IPS DF 6.9 (cell line): ENCODE measurements at places on chromosomes 12 and 14.
A peak's percentile ranks its signal among the peaks of the same experiment; 100 is the strongest.

DNA sequence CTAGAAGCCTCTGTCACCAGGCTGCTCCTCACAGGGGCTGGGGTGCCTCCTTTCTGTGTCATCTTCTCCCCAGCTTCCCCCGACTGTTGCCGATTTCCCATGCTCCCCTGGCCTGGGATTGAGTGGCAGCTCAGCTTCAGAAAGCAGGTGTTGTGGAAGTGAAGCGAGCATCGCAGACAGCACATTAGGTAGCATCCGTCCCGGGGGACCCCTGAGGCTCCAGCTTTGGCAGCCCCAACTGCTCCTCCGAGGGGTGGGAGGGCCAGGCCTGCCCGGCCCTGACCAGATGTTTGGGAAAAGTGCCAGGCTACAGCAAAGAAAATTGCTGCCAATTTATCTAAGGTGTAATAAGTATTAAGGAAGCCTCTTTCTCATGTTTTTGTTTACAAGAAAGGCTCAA lies 1045.6 kb downstream of the BCL11B start:
- no peak for DNase-seq

DNA sequence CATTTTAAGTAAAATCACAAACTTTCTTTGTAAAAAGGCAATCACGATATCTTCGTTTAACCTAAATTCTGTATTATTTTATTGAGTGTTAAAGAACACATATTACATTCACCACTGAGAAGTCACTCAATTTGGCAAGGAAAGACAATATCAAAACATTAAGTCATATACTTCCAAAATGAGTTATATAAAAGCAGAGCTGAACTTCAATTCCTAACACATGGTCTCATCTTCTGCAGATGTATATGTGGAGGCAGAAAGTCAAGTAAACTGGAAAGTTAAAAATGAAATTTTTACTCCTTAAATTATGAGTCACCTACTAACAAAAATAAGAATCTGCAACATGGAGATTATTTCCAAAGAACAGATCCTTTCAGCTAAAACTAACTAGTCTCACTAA lies 28.7 kb downstream of the BMAL2 start:
- DNase-seq = no peak

DNA sequence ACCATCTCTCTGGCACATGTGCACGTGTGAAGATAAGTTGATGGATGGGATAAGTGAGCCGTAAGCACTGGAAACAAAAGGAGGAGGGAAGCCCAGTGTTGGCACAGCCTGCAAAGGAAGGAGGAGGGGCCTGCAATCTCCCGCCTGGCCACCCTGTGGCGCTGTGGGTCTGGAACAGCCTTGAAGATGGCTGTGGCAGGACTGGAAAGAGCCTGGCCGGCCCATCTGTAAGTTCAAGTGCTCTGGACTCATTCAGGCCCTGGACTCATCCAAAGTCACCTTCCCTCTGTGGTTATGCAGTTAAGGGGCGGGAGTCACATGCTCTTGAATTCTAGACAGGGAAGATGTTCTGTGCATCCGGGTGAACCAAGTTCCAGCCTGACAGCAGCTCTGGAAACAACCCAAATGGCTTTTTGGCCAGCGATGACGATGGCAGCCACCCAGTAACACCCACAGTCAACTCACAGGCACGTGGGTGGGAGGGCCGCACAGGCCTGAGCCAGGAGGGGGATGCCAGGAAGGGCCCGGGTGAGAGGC lies 50.4 kb downstream of the CHGA start:
- DNase-seq = peak; percentile 74

GRCh38 chr12:50018968-50019367 lies 6.3 kb downstream of the RACGAP1 start:
- no peak for DNase-seq

- no peak for DNase-seq
Observed at GRCh38 chr14:70816525-70816924, 7.2 kb upstream of the MAP3K9 start.

DNA sequence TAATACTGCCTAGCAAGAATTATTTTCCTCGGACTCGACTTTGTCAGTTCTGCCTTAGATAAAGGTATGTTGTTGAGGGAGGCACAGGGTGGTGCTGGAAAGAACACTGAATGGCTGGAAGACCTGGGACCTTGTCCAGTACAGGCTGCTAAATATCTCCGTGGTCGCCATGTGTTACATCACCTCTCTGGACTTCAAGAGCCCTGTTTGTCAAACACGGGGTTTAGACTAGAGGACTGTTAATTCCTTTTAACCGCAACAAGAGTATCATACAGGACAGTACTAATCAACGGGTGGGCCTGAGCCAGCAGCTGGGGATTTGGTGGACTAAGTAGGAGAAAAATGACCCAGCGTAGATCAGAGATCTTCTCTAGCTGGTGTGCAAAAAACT lies 476.3 kb downstream of the LRIG3 start:
- no peak for DNase-seq

- no peak for DNase-seq
Observed at GRCh38 chr14:77259025-77259715, 11.8 kb downstream of the NGB start.

- peak; percentile 20 for DNase-seq
Observed at GRCh38 chr12:69630191-69630590, 19.5 kb upstream of the LRRC10 start.

GRCh38 chr14:91893007-91893406 lies 25.7 kb upstream of the TC2N start:
- peak; percentile 41 for DNase-seq

DNA sequence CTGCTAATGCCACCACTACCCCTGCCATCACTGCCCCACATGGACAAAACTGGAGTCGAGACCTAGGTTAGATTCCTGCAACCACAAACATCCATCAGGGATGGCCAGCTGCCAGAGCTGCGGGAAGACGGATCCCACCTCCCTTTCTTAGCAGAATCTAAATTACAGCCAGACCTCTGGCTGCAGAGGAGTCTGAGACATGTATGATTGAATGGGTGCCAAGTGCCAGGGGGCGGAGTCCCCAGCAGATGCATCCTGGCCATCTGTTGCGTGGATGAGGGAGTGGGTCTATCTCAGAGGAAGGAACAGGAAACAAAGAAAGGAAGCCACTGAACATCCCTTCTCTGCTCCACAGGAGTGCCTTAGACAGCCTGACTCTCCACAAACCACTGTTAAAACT lies 7.1 kb upstream of the OAS2 start:
- no peak for DNase-seq

GRCh38 chr14:85428926-85429325 lies 101.0 kb upstream of the FLRT2 start:
- DNase-seq = no peak

- no peak for DNase-seq
Observed at GRCh38 chr14:105854600-105855245, 328.3 kb downstream of the TMEM121 start.

- DNase-seq = no peak
Observed at GRCh38 chr12:99983456-99984258, 1.1 kb downstream of the ANKS1B start.

DNA sequence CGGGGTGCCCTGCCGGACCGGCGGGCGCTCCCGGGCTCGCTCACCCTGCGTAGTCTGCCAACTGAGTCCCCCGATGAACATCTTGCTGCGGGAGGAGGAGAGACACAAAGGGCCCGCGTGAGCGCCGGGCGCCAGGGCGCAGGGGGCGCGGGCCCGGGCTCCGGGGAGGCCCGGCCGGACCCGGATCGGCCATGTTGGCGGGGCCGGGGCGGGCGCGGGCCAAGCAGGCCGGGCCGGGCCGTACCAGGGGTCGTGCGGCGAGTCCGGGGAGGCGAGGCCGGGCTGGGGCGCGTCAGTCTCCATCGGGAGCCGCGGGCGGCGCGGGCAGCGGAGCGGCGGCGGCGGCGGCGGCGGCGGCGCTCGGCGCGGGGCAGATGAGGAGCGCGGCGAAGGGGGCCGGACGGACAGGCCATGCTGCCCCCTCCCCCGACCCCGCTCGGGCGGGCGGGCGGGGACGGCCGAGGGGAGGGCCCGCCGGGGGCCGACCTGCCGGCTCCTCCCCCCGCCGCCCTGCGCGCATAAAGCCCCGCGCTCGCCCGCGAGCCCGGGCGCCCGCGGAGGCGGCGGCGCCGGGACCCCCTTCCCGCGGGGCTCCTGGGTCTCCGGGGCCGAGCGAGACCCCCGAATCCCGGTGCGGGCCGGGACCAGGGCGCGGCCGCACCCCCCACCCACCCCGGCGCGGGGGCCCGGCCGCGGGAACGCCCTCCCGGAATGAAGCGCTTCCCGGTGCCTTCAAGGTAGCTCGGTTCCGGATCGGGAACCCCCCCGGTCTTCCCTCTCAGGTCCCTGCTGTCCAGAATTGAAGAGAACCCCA lies at the start of gene MSI1:
MSI1 (minus strand) TSS at position 376 of the 814 bp plus-strand sequence; CDS start at position 303, 73 bp downstream.
- DNase-seq = no peak

- DNase-seq = no peak
Observed at GRCh38 chr14:91349481-91350074, 68.0 kb downstream of the CCDC88C start.

GRCh38 chr12:67524861-67525616 lies 123.5 kb upstream of the DYRK2 start:
- DNase-seq = no peak

GRCh38 chr12:18242380-18243089 lies 18.8 kb upstream of the PIK3C2G start:
- DNase-seq = no peak

- DNase-seq = no peak
Observed at GRCh38 chr12:24928131-24928530, 20.8 kb downstream of the BCAT1 start.

DNA sequence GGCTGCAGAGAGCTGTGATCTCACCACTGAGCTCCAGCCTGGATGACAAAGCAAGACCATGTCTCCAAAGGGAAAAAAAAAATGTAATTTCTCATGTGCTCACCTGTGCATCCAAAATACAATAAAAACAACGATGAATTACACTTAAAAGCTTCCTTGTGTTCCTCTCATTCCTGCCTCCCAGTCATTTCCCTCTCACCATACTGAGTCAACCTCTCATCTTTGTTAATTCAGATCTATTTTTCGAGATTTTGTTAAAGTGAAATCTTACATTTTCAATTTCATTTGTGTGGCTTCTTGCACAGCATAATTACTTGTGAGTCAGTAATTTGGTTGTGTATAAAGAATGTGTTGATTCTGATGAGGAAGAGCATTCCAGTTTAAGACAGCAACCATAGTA lies 1203.2 kb downstream of the TMEM121 start:
- no peak for DNase-seq
